ENCODE measurements at places on chromosomes 13 and 19.

- no peak for DNase-seq
Measured at GRCh38 chr13:59842507-59842906, 321.2 kb downstream of the DIAPH3 start.

- DNase-seq: no peak
Measured at GRCh38 chr13:92103689-92104153, 705.3 kb downstream of the GPC5 start.

- DNase-seq: peak; percentile 42
Measured at GRCh38 chr19:39237200-39238184, 7.3 kb downstream of the IFNL3 start.

DNA sequence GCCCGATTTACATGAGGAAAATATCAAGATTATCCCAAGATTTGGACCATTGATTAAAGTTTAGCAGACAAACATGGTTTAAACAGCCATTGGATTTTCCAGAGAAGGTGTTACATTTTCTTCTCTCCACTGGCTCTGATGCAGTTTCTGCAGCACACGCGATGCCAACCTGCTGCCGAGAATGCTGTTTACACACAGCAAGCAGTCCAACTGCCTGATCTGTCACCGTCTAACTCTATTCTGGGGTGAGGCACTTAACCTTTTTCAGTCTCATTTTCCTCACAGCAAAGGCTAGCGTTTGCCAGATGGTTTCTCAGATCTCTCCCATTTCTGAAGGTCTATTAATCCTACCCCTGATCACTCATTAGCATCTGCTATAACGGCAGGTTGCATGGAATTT is 763.5 kb upstream of the GPC6 start:
- no peak for DNase-seq

- no peak for DNase-seq
Measured at GRCh38 chr13:67791047-67791446, 560.9 kb upstream of the PCDH9 start.

- DNase-seq: no peak
Measured at GRCh38 chr19:52640916-52641315, 2.8 kb upstream of the ZNF83 start.
